ENCODE measurements at places on chromosomes 5 and 9.

GRCh38 chr5:149731617-149732323, 1.7 kb downstream of the PPARGC1B start:
- peak; percentile 51 for DNase-seq

GRCh38 chr9:95313010-95313498, 4.5 kb downstream of the FANCC start:
- DNase-seq = peak; percentile 68

DNA sequence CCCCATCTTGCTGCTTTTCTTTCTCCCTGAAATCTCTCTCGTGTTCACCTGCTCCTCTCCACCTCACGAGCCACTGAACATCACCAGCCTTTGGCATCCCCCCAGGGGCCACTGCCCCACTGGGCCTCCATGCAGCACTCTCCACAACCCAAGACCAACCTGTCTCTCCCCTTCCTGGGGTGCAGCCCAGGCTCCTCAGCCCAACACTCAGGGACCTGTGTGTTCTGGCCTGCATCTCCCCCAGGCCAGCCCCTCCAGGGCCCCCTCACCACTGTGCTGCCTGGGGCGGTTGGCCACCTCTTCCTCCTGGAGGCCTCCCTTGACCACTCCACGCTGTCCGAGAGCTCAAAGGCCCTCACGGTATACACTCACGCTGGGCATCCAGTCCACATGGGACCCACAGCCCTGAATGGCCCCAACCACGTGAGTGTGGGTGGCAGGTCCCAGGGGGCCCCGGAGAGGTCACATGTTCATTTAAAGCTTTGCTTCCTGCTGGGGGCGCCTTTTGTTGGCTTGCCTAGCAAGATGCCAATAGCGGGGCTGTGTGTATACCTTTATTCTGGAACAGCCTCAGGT, 453 bp upstream of the DOK3 start:
- no peak for DNase-seq

GRCh38 chr5:135391116-135391868, 7.7 kb downstream of the MACROH2A1 start:
- DNase-seq = peak; percentile 92
